ENCODE measurements at places on chromosomes 6 and 20.
A peak's percentile ranks its signal among the peaks of the same experiment; 100 is the strongest.

DNA sequence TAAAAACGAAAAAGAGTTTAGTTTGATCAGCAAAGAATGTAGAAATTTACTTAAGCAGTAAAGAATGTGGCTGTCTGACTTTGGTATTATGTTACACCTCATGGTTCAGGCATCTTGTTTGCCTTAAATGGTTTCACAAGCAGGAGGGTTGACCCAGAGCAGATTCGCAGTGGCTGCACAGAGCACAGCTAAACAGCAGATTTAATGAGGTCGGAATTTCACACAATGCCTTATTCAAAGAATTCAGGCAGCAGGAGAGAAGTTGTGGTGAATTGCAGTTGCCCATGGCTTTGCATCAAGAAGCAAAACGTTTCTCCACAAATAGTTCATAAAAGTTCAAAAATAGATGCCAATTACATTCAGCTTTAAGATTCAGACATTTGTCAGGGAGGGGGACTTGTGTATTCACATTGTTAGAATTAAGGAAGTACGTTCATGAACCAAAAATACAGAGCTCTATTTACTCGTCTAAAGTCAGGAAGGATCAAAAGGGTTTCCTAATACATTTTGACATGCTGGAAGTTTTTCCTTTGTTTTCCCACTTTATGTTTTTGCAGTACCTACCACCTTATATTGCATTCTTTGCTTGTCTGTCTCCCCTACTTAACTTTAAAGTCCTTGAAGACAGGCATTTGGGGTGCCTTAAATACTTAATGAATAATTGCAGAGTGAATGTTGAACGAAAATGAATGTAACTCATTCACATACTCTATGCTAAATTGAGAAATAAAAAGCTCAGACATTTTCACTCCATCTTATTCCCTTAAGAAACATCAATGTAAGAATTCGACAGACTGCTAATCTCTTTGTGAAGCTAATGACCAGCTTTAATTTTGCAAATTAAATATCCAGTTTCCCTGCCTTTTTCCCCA lies 1163.6 kb upstream of the CITED2 start:
- DNase-seq = no peak

GRCh38 chr6:10400330-10400729 lies 14.5 kb downstream of the TFAP2A start:
- DNase-seq = no peak

DNA sequence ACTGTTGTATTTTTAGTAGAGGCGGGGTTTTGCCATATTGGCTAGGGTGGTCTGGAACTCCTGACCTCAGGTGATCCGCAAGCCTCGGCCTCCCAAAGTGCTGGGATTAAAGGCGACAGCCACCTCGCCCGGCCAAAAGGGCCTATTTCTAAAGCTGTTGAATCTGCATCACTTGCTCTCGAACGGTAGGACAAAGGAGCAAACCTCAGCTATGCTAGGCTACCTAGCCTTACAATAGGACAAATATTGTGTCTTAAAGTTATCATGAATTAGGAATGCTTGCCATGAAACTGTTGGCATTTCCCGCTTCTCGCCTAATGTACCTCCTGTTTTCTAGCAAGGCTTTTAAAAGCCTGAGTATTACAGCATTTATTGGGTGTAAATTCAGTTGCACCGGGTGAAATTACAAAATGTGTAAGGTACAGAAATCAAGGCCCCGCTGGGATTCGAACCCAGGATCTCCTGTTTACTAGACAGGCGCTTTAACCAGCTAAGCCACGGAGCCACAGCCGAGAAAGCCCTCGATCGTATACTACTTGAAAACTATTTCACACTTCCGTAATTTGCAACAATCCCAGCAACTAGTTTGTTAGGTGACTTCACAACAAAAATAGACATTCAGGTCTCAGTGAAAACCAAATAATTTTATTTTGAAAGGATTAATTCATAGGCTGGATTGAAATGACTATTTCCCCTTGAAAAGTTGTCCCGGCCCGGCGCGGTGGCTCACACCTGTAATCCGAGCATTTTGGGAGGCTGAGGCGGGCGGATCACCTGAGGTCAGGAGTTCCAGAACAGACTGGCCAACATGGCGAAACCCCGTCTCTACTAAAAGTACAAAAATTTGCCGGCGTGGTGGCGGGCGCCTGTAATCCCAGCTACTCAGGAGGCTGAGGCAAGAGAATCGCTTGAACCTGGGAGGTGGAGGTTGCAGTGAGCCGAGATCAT lies 211.6 kb upstream of the ZNF184 start:
- DNase-seq = peak; percentile 96

GRCh38 chr6:161833099-161833860 lies 559.4 kb upstream of the AGPAT4 start:
- DNase-seq = no peak

DNA sequence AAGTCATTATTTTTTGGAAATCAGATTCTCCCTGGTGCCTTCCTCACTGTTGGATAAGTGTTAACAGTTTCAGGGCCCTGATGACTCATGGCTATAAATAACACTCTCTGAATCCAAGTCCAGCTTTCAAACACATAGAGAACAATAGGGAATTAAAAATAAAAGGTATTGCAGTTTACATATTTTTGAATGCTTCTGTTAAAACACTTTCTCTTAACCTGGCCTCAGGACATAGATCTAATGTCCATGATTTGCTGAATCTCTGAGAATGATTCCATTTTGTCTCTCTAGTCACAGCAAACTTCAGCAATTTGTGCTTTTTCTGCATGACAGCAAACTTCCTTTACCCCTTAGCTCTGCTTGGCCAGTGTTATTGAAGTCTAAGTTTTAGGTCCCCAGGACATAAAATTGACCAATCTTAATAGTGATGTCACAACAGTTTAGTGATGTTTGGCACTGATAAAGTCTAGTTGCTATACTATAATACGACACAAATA lies 1192.4 kb upstream of the CITED2 start:
- DNase-seq = peak; percentile 42

DNA sequence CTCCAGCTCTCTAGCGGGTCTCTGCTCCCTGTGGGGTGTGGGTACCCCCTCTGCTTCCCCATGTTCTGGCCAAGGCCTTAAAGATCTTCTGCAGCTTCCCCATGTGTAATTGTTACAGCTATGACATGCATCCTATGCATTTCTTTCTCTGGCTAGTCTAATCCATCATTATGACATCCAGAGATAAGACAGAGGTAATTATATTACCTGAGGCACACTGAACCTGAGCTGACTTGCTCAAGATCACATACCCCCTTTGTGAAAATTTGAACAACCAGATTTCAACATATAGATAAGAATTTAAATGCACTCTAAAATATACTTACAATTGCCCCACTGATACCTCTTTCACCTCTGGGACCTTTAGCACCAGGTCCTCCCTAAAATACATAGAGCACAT lies 102.4 kb downstream of the COL12A1 start:
- no peak for DNase-seq

DNA sequence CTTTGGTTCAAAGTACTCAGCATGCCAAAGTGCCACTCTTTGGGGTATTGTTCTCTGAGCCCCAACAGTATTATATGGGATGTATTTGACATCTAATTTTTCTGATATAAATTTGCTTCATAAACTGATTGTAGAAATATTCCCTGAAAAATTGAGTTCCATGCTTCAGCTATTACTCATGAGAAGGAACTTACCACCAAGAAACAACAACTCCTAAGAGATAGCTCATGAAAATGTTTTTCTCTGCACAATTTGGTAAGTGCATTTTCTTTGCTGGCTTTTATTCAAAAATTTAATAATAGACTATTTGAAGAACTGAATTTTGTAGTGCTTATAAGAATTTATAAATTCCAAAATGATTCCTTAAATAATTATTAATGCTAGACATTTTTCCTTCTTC lies 12.8 kb upstream of the TPD52L1 start:
- no peak for DNase-seq

GRCh38 chr6:114155763-114156162 lies 184.8 kb upstream of the HDAC2 start:
- no peak for DNase-seq

- DNase-seq = no peak
Measured at GRCh38 chr6:17448165-17448564, 54.8 kb downstream of the CAP2 start.

- DNase-seq = peak; percentile 81
Measured at GRCh38 chr6:27839626-27840475, 72.3 kb downstream of the OR2B2 start.

DNA sequence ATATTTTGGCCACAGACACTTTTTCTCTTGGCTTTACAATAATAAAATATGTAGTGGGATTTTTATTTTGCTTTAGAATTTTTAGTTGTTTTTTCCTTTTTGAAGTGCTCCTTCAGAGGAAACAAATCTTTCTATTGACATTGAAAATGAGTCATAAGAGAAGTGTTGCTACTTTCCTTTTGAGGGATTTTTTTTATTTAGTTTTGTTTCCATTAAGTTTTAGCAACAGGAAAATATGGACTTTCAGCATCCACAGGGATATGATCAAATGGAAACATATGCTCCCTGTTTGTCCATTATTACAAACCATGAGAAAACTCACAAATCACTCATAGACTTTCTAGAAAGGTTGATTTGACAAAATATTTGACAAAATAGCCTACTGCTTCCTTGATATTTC lies 65.3 kb upstream of the BMP2 start:
- no peak for DNase-seq

GRCh38 chr20:62762376-62762775 lies 33.9 kb upstream of the MRGBP start:
- no peak for DNase-seq

DNA sequence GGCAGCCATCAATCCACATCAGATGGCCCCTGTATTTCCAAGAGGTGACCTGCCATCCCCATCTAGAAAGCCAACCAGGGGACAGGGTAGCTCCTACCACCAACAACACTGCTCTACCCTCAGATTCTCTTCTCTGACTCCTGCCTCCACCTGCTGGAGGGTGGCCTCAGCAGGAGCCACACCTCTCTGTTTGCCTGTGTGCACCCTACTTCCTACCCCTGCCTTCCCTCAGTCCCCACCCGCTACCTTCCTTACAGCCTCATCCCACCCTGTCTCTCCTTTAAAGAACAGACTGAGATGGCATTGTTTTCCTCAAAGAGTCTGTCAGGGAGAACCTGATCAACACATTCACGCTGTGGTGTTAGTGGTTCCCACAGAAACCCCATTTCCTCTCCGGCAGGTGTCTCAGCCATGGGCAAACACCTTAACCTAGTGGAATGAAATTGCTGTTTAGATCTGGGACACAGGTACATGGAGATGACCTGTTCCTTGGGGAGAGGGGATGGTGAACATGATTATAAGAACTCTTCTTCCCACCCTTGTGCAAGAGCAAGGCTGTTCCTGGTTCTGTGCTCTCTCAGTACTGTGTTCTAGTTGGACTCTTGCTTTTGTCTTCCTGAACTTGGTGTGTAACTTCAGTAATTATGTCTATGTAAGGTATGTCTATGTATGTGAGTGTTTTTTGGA lies 1.8 kb downstream of the ENTPD6 start:
- DNase-seq = no peak

DNA sequence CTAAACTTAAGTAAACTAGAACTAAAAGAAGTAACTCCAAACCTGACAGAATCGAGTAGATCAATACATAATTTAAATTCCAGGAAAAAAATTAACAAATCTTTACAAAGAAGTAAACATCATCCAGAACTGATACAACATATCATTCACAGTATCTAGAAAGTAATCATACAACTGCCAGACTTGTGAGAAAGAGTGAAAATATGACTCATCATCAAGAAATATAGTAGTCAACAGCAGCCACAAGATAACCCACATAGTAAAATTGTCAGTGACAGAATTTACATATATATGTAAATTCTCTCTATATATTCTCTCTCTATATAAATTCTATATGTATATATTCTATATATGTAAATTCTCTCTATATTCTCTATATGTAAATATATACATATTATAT lies 242.8 kb upstream of the RGS17 start:
- DNase-seq = peak; percentile 50

GRCh38 chr6:147297663-147298316 lies 93.6 kb downstream of the STXBP5 start:
- DNase-seq = peak; percentile 51

- no peak for DNase-seq
Measured at GRCh38 chr20:63058696-63059335, 52.1 kb upstream of the BHLHE23 start.

GRCh38 chr6:89482126-89482525 lies 49.2 kb downstream of the ANKRD6 start:
- DNase-seq = no peak

- no peak for DNase-seq
Measured at GRCh38 chr20:1390581-1391403, 2.1 kb downstream of the FKBP1A start.

DNA sequence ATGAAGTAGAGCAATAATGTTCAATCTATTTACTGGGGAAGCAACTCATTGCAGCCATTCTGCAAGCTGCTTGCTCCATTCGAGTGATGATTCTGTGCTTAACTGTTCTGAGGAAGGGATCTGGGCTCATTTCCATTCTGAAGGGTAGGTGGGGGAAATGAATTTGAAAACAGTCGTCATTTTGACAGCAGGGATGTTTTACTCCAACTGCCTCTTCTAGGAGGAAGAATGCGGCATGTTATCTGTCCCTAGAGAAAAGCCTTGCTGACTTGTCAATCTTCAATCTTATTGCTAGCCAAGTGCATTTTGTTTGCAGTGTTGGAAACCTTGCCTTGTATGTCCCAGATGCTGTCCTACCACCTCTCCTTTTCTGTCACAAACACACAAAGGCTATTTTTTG lies 105.9 kb downstream of the PRDM13 start:
- DNase-seq = peak; percentile 12

DNA sequence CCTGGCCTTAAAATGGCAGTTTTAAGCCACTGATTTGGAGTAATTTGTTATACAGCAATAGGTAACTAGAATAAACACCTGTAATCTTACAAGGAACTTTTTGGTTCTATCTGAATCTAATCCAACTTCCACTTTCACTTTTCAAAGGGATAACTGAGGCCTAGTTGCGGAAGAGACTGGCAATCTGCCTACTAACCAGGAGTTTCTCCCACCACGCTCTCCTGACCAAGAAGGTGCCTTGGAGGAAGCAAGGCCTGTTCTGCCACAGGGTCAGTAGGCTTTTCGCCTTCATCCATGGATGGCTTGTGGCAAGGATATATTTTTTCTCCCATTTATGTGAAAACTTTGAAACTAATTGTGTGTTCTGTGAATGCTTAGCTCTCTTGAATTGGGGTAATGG lies 12.9 kb upstream of the MYBL2 start:
- no peak for DNase-seq

DNA sequence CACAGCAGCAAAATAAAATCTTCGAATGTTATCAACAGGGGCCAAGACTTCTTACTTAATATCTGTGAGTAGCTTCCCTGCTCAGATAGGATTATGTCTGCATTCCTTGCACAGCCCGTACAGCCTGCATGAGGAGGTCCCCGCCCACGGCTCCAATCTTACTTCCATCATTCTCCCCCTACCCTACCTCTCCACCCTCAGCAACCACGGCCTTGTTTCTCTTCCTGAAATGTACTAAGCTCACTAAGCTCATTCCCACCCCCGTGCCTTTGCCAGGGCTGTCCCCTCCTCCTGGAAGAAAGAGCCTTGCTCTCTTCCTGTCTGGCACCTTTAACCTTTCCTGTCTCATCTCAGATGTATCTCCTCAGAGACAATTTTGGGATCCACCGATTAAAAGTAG lies 120.4 kb downstream of the BCAS1 start:
- no peak for DNase-seq

GRCh38 chr6:166097914-166098522 lies 69.6 kb downstream of the TBXT start:
- DNase-seq = no peak

- DNase-seq = no peak
Measured at GRCh38 chr6:43307451-43308100, 1.1 kb downstream of the CRIP3 start.

- no peak for DNase-seq
Measured at GRCh38 chr6:113668641-113669408, 188.3 kb upstream of the MARCKS start.

- no peak for DNase-seq
Measured at GRCh38 chr20:62606551-62607201, 35.6 kb upstream of the SLCO4A1 start.

GRCh38 chr20:10928841-10929421 lies 255.1 kb upstream of the JAG1 start:
- peak; percentile 6 for DNase-seq

All from OCI-M1 (cell line).